ENCODE measurements at places on chromosomes 13 and 19.
A peak's percentile ranks its signal among the peaks of the same experiment; 100 is the strongest.

- no peak for DNase-seq
Observed at GRCh38 chr19:54341295-54341694, 2.3 kb upstream of the LILRA4 start.

DNA sequence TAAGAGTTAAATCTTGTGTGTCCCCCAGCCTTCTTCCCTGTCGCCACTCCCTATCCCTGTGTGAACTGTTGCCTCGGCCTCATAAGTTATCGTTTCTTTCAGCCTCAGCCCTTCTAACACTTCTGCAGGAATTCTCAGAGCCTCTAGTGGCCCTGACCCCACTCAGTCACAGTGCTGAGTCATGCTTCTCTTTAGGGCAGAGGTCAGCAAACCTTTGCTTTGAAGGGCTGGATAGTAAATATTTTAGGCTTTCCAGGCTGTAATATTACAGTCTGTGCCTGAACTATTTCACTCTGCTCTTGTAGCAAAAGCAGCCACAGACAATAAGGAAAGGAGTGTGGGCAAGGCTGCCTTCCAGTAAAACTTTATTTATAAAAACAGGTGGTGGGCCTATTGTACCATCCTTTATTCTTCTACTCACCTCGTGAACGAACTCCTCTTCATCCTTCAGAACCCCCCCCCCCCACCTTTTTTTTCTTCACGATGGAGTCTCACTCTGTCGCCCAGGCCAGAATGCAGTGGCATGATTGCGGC, 22.1 kb downstream of the MYO9B start:
- DNase-seq = no peak

DNA sequence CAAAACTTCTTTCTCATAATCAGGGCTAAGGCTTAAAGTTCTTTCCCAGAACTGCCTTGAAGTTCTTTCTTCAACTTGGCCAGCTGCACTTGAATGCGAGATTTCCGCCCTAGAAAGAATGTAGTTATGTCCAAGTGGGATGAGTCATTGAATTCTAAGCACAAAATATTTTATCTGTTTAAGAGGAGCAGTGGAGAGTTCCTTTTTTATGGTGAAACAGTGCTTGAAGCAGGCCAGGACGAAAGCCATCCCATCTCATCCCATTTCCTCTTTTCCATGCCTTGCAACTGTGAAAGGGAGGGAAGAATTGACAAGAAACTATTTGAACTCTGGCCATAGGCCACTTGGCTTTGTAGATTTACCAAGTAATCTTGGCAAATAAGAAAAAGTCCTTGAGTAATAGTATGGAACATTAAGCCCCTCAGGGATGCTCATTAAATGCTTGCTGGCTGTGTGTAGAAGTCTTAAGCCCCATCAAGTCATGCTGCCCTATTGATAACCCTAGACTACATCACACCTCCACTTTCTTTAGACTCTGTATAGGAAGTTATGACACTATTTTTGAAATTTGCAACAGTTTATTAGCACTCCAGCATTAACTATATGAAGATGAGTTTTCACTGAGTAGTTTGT, 174.5 kb downstream of the KCTD12 start:
- DNase-seq = no peak

DNA sequence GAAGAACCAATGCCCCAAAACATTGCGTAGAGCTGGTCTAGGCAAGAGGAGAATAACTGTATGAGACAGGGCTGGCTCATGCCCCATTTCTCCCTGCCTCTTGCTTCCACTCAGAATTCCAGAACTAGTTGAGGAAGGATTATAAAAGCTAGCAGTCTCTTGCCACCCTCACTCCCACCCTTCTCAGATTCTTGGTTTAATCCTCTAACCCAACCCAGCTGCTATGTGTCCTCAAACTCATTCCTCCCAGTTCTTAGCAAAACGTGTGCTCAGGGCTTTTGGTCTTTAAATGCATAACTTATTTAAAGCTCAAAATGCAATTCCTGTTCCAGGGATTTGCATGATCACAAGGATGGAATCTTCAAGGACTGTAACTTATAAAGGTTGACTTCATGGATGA, 466.3 kb downstream of the COG6 start:
- no peak for DNase-seq

DNA sequence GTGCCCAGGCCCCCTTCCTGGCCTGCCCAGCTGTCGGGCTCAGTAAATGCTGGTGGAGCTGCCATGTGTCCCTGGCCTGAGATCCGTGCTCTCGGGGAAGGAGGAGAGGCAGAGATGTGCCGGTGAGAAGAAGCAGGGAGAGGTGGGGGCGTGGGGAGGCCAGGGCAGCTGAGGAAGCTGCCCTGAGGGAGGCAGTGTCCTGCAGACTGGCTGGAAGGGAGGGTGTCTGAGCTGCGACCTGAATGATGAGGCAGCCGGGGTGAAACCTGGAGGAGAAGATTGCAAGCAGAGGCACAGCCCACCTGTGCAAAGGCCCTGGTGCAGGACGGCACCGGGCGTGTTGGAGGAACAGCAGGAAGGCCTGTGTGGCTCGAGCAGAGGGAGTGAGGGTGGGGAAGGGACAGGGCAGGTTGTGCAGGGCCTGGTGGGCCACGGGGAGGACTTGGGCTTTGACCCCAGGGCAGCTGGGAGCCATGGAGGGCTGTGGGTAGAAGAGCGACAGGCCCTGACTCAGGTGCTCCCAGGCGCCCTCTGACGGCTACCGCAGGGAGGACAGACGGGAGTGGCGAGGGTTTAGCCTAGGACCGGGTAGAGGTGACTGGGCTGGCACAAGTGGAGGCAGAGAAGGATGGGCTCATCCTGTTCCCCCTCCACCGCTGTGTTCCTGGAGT, 14.0 kb upstream of the CELF5 start:
- DNase-seq = peak; percentile 77

GRCh38 chr13:25886438-25887214, 165.2 kb downstream of the SHISA2 start:
- DNase-seq = peak; percentile 52

- DNase-seq = no peak
Observed at GRCh38 chr19:18156841-18157464, 4.0 kb downstream of the PIK3R2 start.

DNA sequence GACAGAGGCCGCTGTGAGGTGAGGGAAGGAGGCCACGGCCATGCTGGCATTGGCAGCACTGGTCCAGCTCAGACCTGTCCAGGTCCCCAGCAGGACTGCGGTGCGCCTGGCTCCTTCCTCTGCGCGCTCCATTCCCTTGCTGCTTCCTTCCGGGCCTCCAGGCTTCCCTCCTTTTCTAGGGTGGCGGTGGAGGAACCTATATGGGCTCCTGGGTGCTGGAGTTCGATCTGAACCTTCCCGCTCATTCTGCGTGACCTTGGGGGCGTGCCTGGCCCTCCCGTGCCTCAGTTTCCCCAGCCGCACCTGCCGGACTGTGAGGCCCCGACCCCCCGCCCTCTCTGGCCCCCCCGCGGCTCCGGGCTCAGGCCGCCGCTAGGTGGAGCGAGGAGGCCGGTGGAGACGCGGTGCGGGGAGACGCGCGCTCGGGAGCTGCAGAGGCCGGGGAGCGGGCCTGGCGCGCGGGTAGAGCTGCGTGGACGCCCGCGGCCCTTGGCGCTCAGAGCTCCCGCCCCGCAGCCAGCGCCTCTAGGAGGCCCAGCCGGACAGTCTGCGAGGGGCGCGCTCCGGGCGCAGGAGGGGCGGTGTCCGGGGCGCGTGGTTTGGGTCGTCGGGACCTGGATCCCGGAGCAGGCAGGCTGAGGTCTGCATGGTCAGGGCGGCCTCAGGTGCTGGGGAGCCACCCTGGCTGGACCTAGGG, 29.9 kb downstream of the EFNA2 start:
- DNase-seq = peak; percentile 13

DNA sequence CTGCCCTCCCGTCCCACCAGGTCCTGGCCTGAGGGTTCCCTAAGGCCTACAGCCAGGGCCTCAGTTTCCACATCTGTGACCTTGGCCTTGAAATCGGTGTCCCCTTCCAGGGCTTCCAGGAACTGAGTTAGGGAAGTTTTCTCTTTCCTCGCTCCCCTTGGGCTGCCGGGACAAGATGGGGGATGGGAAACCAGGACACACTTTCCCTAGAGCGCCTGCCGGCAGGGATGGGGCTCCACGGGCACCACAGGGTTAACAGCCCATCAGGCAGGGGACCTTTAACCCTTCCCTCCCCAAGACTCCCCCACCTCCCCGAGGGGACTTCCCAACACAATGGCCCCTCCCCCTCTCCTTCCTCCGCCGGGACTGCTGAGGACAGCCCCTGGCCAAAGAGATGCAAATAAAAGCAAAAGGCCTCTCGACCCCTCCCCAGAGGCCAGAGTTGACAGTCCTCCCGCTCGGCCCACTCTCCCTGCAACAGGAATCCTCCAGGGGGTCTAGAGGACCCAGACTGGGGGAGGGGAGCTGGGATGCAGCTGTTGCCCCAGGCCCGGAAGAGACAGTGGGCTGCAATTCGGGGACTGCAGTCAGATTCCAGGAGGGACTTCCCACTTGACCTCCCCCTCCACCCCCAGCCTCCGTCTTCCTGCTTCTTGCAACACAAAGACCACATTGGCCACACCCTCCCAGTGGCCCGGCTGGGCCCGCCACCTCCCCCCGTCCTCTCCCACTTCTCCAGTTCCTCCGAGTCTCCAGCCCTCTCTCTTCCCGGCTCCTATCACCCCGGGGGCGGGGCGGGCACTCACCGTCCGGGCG, 3.4 kb downstream of the BBC3 start:
- peak; percentile 41 for DNase-seq

- DNase-seq = no peak
Observed at GRCh38 chr19:38033658-38034491, 126.9 kb downstream of the SIPA1L3 start.

GRCh38 chr19:6499052-6499790, 2.9 kb downstream of the TUBB4A start:
- no peak for DNase-seq

GRCh38 chr19:45676851-45677263, 8.8 kb downstream of the GIPR start:
- peak; percentile 47 for DNase-seq

GRCh38 chr19:584240-585001, 5.3 kb upstream of the HCN2 start:
- DNase-seq = peak; percentile 64

GRCh38 chr13:37488726-37489125, 109.8 kb downstream of the POSTN start:
- DNase-seq = no peak

DNA sequence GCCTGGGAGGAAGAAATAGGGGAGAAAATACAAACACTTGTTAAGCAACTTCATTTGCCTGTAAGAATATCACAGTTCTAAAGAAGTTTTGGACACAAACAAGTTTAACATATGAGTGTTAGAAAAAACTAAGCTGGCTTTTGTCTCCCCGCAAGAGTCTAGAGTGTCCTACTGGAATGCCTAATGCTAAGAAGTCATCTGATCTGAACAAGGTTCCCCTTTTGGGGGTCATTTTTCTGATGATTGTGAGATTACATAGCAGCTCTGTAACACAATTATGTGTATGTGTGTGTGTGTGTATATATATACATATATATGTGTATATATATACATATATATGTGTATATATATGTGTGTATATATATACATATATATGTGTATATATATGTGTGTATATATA, 12.7 kb downstream of the DNMT1 start:
- DNase-seq = no peak

GRCh38 chr13:91572944-91573598, 174.7 kb downstream of the GPC5 start:
- no peak for DNase-seq

GRCh38 chr19:40278361-40279035, 6.6 kb downstream of the AKT2 start:
- DNase-seq = no peak

GRCh38 chr19:30896554-30896953, 452.7 kb downstream of the TSHZ3 start:
- no peak for DNase-seq

DNA sequence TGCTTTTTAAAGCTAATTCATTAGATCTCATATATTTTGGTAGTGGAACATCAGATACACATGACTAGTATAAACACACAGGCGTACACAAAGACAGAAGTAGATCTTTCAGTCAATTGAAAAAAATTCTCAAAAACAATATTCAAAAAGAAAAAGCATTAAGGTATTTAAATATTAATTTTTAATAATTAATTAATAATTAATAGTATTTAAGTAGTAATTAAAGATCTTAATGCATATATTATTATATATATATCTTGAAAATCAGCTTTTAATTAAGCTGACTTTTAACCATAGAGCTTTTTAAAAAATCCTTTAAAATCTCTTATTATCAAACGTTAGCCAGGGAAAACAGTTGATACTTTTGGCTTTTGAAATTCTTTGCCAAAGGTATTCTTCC, 489.4 kb upstream of the PCDH20 start:
- no peak for DNase-seq

DNA sequence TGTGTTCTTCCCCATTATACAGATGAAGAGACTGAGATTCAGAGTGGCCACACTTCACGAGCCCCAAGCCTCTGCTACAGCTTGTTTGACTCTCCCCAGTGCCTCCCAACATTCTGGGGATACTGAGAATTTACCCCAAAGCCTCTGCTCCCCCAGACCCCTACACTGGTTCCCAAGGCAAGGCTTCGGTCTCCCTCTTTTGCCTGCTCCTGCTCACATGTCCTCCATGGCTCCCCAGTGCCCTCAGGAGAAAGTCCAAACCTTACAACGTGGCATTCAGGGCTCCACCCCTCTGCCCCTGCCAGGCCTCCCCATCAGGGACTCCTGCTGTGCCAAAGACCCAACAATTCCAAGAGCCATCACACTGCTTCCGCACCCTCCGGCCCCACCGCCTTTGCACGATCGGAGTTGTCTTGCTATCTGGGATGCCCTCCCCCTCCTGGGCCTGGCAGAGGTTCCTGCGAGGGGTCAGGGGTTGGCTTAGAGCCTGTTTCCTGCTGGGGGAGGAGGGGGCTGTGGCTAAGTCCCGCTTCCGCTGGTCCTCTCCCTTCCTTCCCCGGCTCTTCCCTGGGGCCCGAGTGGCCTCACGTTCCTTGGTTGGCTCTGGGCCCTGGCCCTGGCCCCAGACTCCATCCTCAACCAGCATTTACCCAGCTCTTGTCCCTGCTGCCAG, 15.4 kb downstream of the GTPBP3 start:
- no peak for DNase-seq

GRCh38 chr13:110420626-110421025, 113.5 kb downstream of the COL4A2 start:
- DNase-seq = no peak

- DNase-seq = no peak
Observed at GRCh38 chr19:5142725-5143097, 173.8 kb downstream of the KDM4B start.

DNA sequence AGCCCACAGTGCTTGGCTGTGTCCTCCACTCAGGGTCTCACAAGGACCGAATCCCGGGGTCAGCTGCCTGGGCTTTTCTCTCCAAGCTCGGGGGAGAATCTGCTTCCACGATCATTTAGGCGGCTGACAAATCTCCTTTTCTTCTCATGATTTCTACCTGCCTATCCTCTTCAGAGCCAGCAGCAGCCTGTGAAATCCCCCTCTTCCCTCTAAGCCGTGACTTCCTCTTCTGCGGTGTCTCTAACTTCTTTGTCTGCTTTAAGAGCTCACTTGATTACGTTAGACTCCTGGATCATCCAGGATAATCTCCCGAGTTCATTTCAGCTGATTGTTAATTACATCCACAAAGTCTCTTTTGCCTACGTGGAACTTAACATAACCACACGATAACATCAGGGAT, 22.5 kb upstream of the ZNF845 start:
- no peak for DNase-seq

Measured in stimulated activated CD4-positive, alpha-beta T cell treated with anti-CD3 and anti-CD28 coated beads, Interleukin-4, amount 100 ng/mL, for 24 hours (primary cell).